A549 (cell line): ENCODE measurements at places on chromosomes 5 and 9.

GRCh38 chr5:1133510-1134201, 21.8 kb upstream of the SLC12A7 start:
- DNase-seq, result no peak

DNA sequence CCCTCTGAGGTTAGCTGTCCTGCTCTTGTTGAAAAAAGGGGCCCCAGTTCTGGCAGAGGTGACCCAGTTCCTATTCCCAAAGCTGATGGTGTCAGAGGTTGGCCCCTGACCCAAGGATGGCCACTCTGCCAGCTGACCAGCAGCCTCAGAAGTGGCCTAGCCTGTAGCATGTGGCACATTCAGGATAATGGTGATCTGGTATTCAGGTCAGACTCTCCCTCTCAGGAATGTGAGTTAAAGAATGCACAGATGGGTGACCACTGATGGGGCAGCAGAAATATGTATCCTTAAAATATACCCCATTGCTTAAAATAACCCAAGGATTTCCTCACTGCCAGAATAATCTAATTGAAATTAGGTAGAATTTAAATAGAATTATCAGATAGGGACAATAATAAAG, 369.2 kb downstream of the SEMA5A start:
- DNase-seq, result no peak

- DNase-seq, result peak; percentile 49
Measured at GRCh38 chr5:176620333-176620981, 9.9 kb downstream of the SNCB start.

GRCh38 chr5:58322453-58322852, 137.4 kb downstream of the PLK2 start:
- DNase-seq, result no peak

DNA sequence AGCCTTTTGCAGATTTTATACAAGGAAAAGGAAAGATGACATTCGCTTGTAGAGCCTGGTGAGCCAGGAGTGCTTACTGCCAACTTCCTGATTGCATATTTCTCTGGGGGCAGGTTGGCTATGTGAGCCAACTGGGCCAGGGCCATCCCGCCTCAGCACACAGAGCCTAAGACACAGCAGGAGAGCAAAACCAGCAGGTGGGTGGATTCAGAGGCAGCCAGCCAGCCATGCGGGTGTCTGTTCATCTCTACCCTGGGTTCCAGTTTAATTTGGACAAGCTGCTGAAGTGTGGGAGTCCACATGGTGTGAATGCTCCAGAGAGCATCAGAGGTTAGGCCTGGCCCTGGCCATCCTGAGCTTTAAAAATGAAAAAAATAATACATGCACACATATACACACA, 291.4 kb downstream of the ARHGEF28 start:
- DNase-seq, result no peak

GRCh38 chr9:127883959-127884358, 6.5 kb upstream of the AK1 start:
- no peak for DNase-seq

- no peak for DNase-seq
Measured at GRCh38 chr5:164060786-164061355, 555.5 kb downstream of the MAT2B start.

DNA sequence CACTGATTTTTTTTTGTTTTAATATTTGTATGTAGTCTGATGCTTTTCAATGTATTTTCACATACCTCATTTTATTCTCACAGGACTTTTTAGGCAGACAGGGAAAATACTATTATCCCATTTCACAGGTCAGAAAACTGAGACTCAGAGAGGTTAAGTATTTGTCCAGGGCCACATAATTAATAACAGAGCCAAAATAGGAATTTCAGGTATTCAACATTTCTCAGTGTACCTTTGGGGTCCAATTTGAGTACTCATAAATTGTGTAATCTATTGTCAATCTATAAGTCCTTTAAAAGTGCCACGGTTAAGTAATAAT, 120.7 kb upstream of the GRHPR start:
- DNase-seq, result no peak

- DNase-seq, result no peak
Measured at GRCh38 chr9:135100725-135101410, 13.4 kb downstream of the OLFM1 start.

DNA sequence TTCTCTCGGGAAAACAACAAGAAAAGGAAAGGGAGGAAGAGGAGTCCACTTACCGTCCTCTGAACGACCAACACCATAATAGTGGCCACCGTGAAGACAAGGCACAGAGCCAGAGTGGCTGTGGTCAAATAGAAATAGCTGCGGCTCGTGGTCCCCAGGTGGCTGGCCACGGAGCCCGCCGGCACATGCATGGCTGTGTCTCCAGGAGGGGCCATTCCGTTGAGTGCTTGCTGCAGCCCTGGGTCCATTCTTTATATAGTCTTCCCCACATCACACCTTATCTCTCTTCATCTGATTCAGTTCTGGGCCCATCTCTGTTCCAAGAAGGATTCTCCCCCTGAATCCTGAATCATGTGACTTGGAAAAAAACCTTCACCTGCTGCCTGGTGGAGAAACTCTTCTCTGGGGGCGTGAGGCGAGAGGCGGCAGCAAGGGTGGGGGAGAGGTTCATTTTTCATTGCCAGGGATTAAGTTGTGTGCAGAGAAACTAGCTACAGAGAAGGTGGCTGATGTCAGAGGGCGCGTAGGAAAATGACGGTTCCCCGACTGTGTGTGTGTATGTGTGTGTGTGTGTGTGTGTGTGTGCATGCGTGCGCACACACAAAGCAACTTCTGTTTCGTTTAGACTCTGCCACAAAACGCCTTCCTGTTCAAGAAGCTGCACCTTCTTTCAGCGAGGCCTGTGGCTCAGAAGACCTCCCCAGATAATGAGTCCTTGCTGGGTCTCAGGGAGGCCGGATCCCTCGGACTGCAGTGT, at the start of gene TNFSF8:
TSS of gene TNFSF8 (minus strand) at position 536 of the 757 bp plus-strand sequence. CDS start at position 248, 288 bp downstream.
- DNase-seq, result no peak

GRCh38 chr9:128764361-128764760, 7.4 kb downstream of the ZER1 start:
- DNase-seq, result no peak

GRCh38 chr9:113477661-113478060, 14.1 kb downstream of the RGS3 start:
- no peak for DNase-seq

DNA sequence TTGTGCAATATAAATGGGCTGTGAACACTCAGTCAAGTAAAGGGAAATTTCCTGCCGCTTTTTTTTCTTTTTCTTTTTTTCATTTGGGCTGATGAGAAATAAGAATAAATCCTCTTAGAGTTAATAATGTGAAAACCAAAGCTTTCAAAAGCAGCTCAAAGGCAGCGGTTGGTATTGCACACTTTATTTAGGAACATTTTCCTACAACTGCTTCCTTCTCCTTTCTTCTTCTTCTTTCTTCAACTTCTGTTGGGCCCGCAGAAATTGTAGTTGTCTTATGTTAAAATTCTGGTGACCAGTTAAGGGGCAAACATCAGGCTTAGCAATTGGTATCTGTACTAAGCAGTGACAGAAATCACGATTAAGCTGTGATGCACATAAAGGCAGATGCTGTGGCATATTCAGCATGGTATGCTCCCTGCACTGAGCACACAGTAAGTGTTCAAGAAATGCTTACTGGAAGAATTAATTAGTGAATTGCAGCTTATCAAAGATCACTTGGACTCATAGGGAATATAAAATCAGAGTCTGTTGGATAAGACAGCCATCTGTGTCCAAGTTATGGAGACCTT, 85.4 kb downstream of the ANKRD55 start:
- no peak for DNase-seq

DNA sequence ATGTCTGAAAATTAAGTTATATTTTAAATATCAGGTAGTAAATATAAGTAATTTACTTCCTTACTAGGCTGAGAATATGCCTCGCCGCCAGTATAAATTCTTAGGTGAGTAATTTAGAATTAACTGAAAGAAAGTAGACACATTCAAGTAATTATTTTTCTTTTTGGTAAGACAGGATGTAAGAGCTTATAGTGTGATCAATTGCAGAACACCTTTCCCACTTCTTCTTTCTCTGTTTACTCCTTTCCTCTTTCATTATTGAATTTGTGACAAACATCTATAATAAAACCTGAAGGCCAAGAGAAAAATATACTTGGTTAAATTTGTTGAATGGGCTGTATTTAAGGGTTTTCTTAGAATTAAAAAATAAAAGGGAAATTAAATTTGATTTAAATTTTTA, 195.1 kb upstream of the CDKN2B start:
- DNase-seq, result no peak

DNA sequence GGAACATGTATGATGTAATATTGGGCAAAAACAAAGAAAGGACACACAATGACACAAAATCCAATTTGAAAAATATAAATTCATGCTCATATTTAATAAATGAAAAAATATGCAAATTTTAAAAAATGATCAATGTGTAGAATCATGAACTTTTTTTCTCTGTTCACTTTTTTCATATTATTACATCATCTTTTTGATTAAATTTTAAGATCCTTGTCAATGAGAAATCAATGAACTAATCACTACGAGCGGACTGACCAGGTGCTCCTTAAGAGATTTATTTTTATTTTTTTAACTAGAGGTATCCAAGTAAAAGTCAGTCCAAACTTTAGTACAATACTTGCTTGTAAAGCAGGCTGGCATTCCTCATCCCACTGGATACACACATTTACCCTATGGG, 174.1 kb downstream of the CDK5RAP2 start:
- DNase-seq, result no peak
